ENCODE measurements at places on chromosomes 7 and 10.

DNA sequence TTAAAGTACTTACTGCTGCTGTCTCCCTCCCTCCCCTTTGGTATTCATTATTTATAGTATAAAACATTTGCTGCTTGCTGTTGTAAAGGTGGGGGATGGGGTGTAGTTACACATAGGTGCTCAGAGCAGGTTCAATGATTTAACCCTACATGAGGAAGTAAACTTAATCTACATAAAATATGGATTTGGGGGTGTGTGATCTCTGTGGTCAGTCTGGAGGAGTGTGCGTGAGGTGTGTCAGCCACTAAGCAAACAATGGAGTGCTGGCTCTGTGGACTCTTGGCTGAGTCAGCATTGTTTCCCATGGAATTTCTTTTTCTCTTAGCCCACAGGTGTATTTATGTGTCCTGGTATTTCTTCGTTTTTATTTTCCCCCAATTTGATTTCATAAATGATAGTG lies 133.9 kb downstream of the AUTS2 start:
- no peak for DNase-seq

- DNase-seq: no peak
Observed at GRCh38 chr10:62618054-62618453, 186.5 kb upstream of the ADO start.

DNA sequence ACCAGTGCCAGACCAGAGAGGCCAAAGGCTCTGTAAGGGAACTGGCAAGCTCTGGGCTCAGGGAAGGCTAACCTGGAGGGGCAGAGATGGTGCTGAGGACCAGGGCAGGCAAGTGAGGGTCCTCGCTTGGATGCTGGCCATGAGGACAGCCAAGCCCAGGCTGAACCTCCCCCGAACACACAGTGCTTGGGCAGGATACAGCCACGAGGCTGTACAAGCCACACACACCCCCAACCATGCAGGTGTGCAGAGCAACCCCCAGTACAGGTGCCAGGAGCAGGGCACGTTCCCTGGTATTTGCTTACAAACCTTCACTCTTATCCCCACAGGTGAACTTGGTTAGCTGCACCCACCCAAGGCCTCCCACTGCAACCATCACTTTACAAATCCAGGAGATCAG lies 185.7 kb downstream of the GRID1 start:
- DNase-seq: no peak

DNA sequence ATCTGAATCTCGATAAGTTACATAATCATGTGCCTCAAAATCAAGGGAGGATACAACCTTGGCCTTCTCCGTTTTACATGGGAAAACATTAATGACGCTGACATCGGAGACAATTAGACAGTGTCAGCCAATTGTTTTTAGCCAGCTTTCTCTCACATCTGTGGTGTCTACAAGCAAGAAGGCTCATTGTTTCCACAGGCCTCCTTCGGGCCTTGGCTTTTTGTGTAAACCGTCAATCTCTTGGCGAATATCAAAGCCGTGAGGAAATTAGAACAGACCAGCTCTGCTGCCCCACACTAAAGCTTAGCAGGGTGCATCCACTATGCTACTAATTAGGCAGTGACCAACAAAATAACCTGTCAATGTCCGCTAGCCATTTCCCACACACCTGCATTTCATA lies 43.2 kb downstream of the VAX1 start:
- DNase-seq: no peak

GRCh38 chr10:113539789-113540188 lies 13.1 kb upstream of the HABP2 start:
- no peak for DNase-seq

Measured in activated T-cell treated with anti-CD3 and anti-CD28 coated beads, Interleukin-2, amount 50 U/mL, for 1 hour (primary cell).